ENCODE measurements at places on chromosomes 1 and 21.

DNA sequence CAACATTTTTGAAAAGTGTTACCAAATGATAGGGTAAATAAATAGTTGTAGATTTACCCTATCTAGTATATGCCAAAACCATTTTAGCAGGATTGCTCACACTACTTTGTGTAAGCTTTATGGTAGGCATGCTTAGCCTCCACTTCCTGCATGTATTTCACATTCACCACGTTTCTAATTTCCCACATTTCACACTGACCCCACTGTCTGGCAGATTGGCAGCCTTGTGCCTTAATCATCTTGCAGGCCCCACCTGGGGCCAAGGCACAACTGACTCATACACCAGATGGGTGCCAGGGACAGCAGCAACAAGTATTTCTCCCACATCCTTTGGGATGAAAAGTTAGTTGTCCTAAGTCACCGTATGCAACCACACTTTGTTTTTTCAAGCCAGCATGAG is 21.2 kb upstream of the CENPF start:
- no peak for DNase-seq

DNA sequence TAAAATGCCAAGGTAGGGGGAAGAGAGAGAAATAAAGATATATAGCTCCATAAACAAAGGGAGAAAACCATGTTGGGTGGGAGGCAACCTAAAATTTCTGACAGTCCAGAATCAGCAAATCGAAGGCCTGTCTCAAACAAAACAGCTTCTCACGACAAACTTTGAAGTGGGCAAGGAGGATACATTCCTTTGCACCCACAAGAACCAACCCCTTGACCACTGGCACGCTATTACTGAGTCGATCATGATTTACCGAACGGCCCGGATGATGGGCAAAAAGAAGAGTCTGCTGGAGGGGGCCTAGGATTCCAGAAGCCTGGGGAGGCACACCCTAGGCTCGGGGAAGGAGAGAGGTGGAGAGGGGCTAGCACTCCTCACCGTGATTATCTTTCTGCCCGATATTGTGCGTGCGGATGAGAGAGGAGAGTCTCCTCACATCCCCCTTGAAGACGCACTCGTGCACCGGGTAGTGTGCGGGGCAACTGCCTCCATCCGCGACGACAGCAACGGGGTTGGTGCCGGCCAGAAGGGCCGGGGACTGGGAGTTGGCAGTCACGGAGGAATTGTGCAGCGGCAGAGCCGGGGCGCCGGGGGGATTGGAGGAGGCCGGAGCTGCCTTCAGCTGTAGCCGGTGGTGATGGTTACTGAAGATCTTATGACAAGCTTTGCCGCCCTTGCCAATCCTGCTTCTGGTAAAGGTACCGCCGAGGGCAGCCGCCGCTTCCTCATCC is 756 bp downstream of the ANKRD13C start:
- no peak for DNase-seq

DNA sequence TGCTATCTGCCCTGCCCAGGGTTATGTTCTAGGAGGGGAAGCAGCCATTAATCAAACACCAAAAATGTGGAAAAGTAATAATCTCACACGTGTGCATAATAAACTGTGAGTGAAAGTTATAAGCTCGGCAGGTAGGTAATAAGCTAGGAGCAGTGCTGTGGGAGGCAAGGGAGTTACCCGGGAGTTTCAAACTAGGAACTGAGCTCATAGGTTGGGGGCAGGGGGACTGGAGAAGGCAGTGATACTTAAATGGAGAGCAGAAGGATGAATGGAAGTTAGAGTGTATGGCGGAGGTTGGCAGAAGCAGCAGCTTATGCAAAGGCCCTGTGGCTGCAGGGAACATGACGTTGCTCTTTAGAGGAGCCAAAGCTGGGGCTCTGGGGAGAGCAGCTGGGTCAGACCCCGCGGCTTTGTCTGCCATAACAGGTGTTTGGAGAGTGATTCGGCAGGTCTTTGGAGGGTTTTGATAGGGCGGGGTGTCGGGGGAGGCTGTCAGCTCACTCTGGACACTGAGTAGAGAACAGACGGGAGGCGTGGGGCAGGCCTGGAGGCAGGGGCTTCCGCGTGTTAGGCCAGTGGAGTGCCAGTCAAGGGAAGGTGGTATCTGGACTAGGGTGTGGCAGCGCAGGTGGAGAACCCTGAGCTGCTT is 20.0 kb downstream of the PTPRF start:
- DNase-seq = no peak

DNA sequence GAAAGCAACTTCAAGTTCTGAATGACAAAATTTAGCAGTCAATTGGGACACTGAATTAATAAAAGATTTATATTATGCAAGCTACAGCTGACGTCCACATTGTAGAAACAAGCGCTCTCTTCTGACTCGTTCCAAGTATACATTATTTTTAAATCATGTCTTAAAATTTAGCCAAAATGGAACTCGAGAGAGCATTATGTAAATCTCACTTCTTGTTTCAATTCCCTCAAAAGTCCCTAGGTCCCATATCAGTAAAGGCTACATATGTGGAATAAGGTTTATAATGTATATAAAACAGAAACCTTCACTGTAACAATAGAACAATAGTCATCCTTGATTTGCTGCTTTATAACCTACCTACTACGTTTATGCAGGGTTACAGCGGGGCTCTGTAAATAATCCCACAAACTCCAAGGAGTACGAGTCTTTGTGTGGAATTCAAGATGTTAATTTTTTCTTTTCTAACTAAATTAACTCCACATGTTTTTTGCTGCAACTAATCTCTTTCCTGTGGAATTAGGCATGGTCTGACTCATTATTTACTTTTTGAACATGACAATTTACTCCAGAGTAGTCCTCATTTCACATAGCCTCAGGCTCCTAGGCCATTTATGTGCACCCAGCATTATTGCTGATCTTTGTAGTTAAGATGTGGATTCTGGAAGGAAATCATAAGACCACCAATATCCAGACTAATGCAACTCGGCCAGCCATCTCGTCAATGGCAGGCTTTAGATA is 785.1 kb downstream of the LTN1 start:
- no peak for DNase-seq

DNA sequence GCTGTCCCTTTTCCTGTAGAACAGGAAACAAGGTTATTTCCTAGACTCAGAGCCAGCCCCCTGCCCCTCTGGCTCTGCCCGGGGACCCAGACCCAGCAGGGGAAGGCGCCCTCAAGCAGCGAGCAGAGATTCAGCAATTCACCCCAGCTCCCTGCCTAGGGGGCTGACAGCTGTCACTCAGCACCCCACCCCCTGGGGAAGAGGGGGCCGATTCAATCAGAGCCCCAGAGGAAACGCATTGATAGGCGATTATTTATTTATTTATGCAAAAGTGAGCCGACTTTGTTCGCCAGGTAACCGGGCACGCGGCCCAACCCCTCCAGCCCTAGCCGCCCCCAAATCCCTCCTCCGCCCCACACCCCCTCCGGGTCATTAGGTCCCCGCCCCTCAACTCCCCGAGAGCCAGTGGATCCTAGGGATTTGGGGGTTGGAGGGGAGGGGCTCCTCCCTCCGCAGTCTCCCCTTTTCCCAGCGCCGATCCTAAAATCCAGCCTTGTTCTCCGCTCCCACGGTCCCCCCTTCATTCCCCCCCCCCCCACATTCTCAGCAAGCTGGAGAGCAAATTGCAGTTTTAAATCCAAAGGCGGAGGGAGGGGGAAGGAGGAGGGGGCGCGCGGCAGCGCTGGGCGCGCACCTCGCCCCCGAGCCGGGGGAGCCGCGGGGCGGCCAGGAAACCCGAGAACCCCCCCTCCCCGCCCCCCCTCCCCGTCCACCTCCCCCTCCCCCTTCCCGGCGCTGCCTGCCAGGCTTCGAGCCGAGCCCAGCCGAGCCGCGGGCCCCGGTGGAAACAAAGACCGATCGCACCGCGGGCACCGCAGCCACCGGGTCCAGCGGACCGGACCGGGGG is 1.3 kb downstream of the AHDC1 start:
- no peak for DNase-seq

DNA sequence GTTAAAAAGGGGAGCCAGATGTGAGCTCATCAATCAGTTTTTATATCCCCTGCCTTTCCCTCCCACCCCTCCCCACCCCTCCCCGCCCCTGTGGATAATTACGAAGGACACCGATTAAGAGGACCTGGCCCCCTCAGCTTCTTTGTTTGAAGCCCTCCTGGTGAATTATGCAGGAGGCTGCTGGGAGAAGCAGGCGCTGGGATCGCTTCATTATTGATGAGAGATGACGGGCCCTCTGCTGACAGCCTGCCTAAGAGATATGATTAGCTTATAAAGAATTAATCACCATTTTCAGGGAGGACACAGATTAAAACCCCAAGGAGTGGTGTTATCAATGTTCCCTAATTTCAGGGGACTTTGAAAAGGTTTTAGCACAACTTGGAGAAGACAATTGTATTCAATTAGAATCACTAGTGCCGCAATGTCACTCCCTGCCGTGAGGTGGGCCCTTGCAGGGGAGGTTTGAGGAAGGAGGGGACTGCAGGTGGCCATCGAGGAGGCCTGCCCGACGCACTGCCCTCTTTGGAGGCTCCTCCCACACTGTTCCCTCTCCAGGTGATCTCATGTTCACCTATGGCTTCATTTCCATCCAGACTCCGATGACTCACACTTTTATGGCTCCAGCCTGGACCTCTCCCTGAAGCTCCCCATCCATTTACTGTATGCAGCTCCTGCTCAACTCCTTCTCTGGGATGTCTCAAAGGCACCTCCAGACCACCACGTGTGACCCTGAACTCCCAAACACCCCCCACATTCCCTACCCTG is 67.0 kb upstream of the KLHDC7A start:
- no peak for DNase-seq

DNA sequence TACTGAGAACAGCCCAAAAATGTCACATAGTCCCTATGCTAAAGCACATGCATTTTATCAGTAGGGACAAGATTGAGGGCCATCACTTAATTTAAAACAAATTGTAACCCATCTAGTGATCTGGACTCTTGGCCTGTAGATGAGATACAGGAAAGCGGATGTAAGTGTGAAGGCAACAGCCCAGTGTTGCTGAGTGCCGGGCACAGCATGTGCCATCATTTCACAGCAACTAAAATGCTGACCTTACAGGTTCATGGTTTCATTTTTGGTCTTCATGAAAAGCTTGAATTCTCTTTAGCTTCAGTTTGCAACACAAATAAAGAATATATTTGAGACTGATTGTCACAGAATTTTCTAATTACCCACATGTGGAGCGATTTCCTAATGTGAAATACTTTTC is 5.8 kb downstream of the COG2 start:
- no peak for DNase-seq

- peak; percentile 55 for DNase-seq
Observed at GRCh38 chr1:46179138-46180081, 3.1 kb upstream of the P3R3URF start.

DNA sequence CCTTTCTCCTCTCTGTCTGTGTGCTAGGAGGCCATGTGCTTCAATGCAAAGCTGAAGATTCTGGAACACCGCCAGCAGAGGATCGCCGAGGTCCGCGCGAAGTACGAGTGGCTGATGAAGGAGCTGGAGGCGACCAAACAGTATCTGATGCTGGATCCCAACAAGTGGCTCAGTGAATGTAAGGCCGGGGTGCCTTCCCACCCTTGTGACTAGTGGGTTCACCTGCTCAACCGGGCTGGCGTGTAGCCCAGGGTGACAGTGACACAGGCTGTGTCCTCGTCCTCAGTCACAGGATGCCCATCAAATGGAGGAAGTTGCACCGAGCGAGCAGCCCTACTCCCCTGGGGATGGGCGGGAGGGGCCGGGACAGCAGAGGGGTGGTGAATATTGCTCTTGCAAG is 544.1 kb downstream of the KIF26B start:
- no peak for DNase-seq

GRCh38 chr1:41041614-41042270 is 20.2 kb upstream of the SLFNL1 start:
- DNase-seq = no peak

GRCh38 chr1:9840176-9840575 is 16.4 kb upstream of the CLSTN1 start:
- no peak for DNase-seq

GRCh38 chr1:155607708-155608107 is 2.3 kb upstream of the MSTO1 start:
- no peak for DNase-seq

DNA sequence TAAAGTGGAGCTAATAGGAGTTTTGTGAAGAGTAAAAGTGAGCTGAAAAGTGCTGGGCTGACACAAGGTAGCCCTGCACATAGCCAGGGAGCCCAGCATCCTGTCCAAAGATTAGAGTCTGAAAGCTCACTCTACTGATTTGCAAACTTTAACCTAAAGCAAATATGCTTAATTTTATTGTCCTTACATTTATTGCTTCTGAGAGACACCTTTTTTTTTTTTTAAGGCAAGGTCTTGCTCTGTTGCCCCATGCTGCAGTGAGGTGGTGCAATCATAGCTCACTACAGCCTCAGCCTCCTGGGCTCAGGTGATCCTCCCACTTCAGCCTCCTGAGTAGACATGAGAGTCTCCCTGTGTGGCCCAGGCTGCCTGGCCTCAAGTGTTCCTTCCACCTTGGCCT is 16.5 kb downstream of the MGST3 start:
- no peak for DNase-seq

- peak; percentile 79 for DNase-seq
Observed at GRCh38 chr1:31937300-31938183, 626 bp downstream of the PTP4A2 start.

DNA sequence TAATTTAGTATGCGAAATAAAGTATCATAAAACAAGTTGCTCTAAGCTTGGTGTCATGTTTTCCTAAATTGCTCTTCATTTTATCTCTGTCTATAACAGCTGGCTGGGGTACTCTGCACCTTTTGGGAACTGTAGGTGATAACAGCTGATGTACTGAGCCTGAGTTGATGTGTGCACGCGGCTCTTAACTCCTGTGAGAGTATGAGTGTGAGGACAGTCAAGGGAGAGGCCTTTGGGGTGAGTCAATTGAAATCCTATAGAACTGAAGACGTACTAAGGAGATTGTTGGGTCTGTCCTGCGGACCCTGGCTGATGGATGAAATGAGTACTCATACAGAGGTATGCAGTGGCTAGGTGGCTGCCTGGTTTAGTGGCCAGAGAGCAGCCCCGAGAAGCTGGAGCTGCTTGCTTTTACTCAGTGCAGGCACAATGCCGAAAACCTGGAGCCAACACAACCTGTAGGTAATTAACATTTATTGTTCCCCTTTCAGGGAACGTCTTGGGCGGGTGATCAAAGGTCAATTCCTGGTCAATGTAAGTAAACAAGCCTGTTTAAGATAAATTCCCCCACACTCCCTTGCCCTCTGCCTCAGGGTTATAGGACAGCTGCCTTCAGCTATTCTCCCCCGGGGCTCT is 188.5 kb downstream of the PRDM2 start:
- no peak for DNase-seq

GRCh38 chr1:17218939-17219338 is 14.0 kb downstream of the PADI1 start:
- DNase-seq = no peak
